HCT116 (cell line): ENCODE measurements at places on chromosomes 2 and 18. TPM values are rescaled to one million over a fixed set of nuclear protein-coding genes. Genes with fewer than 3 reads are reported as not detected.
A peak's percentile ranks its signal among the peaks of the same experiment; 100 is the strongest.

GRCh38 chr18:47975701-47976100 lies 45.2 kb upstream of the SMAD2 start:
- no peak overlapping the region for H3K27ac ChIP-seq
- no peaks in the 10 kb centered on the region for H3K27me3 ChIP-seq
- DNase-seq: no peak
- H3K4me3 ChIP-seq: no peak overlapping the region
- no peaks in the 10 kb centered on the region for H3K4me1 ChIP-seq
- H3K36me3 ChIP-seq: no peaks in the 10 kb centered on the region

DNA sequence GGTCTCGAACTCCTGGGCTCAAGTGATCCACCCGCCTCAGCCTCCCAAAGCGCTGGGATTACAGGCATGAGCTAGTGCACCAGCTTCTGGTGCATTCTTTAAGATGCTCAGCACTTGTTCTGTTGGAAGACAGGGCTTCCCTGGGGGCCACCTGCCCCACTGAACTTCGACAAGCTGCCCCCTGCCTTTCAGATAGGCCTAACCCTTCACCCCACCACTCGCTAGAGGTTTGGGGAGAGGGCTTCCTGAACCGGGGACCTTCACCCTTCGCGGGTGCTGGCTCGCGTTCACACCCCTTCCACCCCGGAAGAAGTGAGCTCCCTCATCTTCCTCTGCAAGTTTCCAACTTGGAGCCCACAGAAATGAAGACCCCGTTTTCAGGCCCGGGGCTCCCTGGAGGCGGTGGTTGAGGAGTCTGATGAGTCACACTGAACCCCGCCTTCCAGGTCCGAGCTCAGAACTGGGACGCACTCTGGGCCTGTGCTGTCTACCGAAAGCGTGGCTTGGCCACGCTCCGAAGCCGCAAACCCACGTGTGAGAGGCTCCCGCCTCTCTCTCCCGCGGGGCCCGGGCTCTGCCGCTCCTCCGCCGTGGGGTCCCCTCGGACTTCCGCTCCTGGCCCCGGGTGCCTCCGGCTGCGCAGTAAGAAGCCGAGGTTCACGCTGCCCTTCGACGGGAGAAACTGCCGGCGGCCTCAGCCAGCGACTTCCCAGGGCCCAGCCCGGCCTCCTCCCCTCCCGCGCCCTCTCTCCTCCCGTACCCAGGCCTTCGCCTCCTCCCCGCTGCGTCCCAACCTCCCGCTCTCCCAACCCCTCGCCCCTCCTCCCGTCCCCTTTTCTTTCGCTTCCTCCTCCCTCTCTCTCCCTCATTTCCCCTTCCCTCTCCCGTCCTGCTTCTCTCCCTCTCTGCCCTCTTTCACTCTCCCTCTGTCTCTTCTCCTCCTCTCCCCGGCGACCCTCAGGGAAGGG lies 47.5 kb upstream of the SP3 start:
- no peak for DNase-seq
- H3K4me3 ChIP-seq: no peak overlapping the region
- H3K4me1 ChIP-seq: no peaks in the 10 kb centered on the region
- H3K27ac ChIP-seq: no peak overlapping the region

- H3K27ac ChIP-seq: no peak overlapping the region
- H3K4me1 ChIP-seq: no peaks in the 10 kb centered on the region
- no peaks in the 10 kb centered on the region for H3K27me3 ChIP-seq
- H3K36me3 ChIP-seq: no peaks in the 10 kb centered on the region
Observed at GRCh38 chr18:42514512-42514911, 559.5 kb downstream of the PIK3C3 start.

DNA sequence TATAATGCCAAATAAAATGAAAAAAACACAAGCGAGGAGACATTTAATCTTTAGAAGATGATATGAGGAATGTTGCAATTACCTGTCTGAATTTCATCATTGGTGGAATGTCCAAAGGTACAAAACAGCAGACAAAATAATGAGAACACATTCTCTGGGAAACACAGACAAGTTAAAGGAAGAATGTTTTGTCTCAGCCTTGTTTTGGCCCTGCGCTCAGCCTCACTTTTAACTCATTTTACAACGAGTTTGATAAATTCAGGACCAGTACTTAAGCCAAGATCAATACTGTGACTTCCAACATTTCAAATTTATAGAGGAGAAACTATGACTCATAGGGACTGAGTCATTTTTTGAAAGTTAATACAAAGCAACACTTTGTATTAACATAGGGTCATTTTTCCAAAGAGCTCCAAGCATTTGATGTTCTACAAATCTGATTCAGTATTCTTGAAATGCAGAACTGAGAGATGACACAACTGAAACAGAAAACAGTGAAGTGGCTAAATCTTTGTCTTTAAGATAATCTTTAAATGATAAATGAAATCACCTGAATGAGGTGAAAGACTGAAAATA lies 833.2 kb upstream of the CHAC2 start:
- peaks cover 36% of the 10 kb centered on the region for H3K4me1 ChIP-seq
- peak overlapping the region; percentile 33 for H3K4me3 ChIP-seq
- peak; percentile 91 for DNase-seq
- H3K27me3 ChIP-seq: no peaks in the 10 kb centered on the region
- H3K27ac ChIP-seq: peak overlapping the region; percentile 69

DNA sequence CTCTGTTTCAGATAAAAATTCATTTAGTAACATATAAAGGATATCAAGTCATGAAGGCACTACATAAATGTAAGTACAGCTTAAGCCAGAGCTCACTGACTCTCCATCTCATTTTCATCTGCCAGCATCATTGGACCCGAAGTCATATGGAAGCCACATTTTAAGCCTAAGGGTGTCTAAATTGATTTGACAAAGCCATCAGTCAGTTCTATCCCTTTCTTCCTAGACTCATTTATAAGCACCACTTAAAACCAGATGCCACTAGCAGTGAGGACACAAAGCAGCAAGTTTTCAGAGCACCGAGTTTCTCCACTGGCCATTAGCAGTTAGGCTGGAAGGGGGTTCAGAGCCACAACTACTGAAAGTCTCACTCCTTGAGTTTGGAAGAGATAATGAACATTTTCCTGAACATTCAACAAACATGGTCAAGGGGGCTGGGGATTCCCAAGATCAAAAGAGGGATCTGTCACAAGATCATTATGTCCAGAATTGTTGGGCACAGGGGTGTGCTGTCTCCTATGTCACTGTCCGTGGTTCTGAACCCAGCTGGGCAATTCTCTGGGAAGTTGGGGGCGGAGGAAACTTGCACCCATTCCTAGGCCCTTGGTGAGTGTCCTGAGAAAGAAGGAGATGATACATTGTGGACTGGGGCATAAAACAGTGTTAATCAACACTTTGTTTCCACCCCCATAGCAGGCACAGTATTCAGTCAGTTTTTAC lies 158.5 kb upstream of the LMAN1 start:
- H3K4me3 ChIP-seq: no peak overlapping the region
- H3K27ac ChIP-seq: no peak overlapping the region
- no peak for DNase-seq
- H3K36me3 ChIP-seq: no peaks in the 10 kb centered on the region

GRCh38 chr18:77138270-77138669 lies 5.7 kb upstream of the MBP start:
- no peak overlapping the region for H3K4me3 ChIP-seq
- peaks cover 3% of the 10 kb centered on the region; the same call in 1 of the 2 replicates for H3K4me1 ChIP-seq
- DNase-seq: no peak
- no peaks in the 10 kb centered on the region for H3K27me3 ChIP-seq

- H3K4me1 ChIP-seq: no peaks in the 10 kb centered on the region
- no peak overlapping the region for H3K27ac ChIP-seq
- DNase-seq: no peak
- H3K36me3 ChIP-seq: no peaks in the 10 kb centered on the region
- no peak overlapping the region for H3K4me3 ChIP-seq
Observed at GRCh38 chr18:34121200-34121721, 103.5 kb downstream of the NOL4 start.

DNA sequence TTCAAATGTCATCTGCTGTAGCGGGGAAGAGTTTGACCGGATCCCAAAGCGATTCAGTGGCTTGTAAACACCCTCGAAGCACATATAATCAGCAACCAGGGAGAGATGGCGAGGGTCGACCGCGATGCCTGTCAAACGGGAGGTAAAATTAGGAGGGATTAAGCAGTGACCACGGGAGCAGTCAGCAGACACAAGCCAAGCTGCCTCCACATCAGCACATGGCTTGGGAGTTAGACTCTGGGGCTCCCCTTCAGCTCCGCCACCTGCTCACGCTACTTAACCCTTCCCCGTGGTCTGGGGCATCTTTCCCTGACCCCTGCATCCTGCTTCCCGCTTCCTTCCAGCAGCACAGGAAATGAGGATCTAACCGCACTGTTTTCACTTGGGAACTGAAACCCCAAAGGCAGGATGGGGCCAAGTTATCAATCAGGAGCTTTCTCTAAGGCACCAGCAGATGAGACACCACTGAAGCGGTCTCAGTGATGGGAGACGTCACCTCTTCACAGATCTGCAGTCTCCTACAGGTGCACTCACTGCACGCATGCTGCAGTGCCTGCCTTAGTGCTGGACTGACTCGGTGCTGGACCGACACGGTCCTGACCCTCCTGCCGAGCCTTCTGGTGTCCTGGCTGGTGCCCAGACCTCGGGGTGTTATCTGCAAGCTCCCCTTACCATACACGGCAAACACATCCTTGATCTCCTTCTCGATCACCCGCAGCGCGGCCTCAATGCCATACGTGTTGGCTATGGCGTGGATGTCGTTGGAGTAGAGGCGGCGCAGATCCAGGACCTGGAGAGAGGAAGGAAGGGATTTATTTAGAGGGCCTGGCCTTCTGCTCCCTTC lies 77.5 kb downstream of the POLR1A start:
- no peaks in the 10 kb centered on the region for H3K27me3 ChIP-seq
- H3K4me3 ChIP-seq: no peak overlapping the region
- peaks cover 36% of the 10 kb centered on the region for H3K36me3 ChIP-seq
- DNase-seq: no peak
- H3K27ac ChIP-seq: no peak overlapping the region

GRCh38 chr2:148674063-148675020 lies 29.8 kb downstream of the EPC2 start:
- H3K4me1 ChIP-seq: peaks cover 16% of the 10 kb centered on the region
- no peaks in the 10 kb centered on the region for H3K36me3 ChIP-seq

GRCh38 chr18:11339188-11339775 lies 189.9 kb upstream of the PIEZO2 start:
- H3K4me3 ChIP-seq: no peak overlapping the region
- H3K36me3 ChIP-seq: no peaks in the 10 kb centered on the region
- H3K4me1 ChIP-seq: no peaks in the 10 kb centered on the region
- H3K27me3 ChIP-seq: 0 out of 2 replicates have a peak, but pooled peaks cover 7% of the 10 kb centered on the region
- DNase-seq: no peak

- H3K36me3 ChIP-seq: no peaks in the 10 kb centered on the region
- no peak overlapping the region for H3K27ac ChIP-seq
- H3K27me3 ChIP-seq: no peaks in the 10 kb centered on the region
- no peak for DNase-seq
- H3K4me1 ChIP-seq: no peaks in the 10 kb centered on the region
Observed at GRCh38 chr2:56687169-56687568, 503.4 kb downstream of the CCDC85A start.

- H3K4me1 ChIP-seq: peaks cover 79% of the 10 kb centered on the region
- DNase-seq: no peak
- H3K27me3 ChIP-seq: no peaks in the 10 kb centered on the region
- H3K36me3 ChIP-seq: peaks cover 21% of the 10 kb centered on the region
Observed at GRCh38 chr2:181789827-181790448, 101.6 kb upstream of the ITPRID2 start.

DNA sequence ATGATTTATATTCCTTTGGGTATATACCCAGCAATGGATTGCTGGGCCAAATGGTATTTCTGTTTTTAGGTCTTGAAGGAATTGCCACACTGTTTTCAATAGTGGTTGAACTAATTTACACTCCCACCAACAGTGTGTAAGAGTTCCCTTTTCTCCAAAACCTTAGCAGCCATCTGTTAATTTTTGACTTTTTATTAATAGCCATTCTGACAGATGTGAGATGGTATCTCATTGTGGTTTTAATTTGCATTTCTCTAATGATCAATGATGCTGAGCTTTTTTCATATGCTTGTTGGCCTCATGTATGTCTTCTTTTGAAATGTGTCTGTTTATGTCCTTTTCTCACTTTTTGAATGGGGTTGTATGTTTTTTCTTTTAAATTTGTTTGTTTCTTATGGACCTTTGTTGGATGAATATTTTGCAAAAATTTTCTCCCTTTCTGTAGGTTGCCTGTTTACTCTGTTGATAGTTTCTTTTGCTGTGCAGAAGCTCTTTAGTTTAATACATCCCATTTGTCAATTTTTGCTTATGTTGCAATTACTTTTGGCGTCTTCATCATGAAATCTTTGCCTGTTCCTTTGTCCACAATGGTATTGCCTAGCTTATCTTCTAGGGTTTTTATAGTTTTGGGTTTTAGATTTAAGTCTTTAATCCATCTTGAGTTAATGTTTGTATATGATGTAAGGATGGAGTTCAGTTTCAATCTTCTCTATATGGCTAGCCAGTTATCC lies 119.7 kb upstream of the XIRP2 start:
- no peaks in the 10 kb centered on the region for H3K36me3 ChIP-seq
- H3K4me1 ChIP-seq: no peaks in the 10 kb centered on the region
- DNase-seq: no peak
- H3K27ac ChIP-seq: no peak overlapping the region
- H3K4me3 ChIP-seq: no peak overlapping the region
- no peaks in the 10 kb centered on the region for H3K27me3 ChIP-seq

- H3K4me1 ChIP-seq: no peaks in the 10 kb centered on the region
- H3K27me3 ChIP-seq: no peaks in the 10 kb centered on the region
- no peak overlapping the region for H3K27ac ChIP-seq
- DNase-seq: no peak
Observed at GRCh38 chr2:235220331-235220730, 268.5 kb downstream of the SH3BP4 start.

DNA sequence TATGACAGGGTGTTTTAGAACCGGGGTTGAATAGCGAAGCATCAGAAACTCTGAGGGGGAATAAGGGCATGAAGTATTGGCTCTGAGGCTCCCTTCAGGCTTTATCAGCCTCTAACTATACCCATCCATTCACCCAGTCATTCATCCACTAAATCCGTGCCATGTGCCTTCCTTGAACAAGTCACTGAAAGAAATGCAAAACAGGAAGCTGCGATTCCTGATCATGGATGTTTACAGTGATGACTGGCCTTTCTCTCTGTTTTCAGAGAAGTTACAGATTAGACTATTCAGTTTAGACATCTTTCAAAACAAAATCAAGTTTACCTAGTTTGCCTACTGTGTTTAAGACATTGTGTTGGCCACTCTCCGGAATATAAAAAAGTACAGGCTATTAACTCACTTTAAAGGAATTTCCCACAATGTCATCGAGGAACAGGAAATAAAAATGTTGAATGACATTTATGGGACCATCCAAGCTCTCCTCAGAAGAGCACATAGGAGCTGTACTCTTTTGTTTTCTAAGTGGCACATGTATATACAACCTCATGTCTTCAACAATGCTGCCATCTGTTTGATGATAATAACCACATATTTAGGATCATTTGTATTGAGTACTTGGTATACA lies 43.8 kb upstream of the SLC14A1 start:
- H3K4me3 ChIP-seq: no peak overlapping the region
- DNase-seq: no peak
- H3K4me1 ChIP-seq: no peaks in the 10 kb centered on the region

VPS4B gene
- total RNA-seq: 68.3 TPM

SCN1A gene
- total RNA-seq: not detected

FBXO41 gene
- 34.9 TPM for total RNA-seq

LYG1 gene
- total RNA-seq: 3.8 TPM

VIT gene
- not detected for total RNA-seq

SPATA3 gene
- total RNA-seq: not detected

PJVK gene
- 2.6 TPM for total RNA-seq

RNF152 gene
- 0.47 TPM for total RNA-seq

CMPK2 gene
- total RNA-seq: 1.5 TPM

TPO gene
- total RNA-seq: not detected

CRACDL gene
- 1.1 TPM for total RNA-seq
